ENCODE measurements at places on chromosomes 5 and 9. TPM values are rescaled to one million over a fixed set of nuclear protein-coding genes. Genes with fewer than 3 reads are reported as not detected.

DNA sequence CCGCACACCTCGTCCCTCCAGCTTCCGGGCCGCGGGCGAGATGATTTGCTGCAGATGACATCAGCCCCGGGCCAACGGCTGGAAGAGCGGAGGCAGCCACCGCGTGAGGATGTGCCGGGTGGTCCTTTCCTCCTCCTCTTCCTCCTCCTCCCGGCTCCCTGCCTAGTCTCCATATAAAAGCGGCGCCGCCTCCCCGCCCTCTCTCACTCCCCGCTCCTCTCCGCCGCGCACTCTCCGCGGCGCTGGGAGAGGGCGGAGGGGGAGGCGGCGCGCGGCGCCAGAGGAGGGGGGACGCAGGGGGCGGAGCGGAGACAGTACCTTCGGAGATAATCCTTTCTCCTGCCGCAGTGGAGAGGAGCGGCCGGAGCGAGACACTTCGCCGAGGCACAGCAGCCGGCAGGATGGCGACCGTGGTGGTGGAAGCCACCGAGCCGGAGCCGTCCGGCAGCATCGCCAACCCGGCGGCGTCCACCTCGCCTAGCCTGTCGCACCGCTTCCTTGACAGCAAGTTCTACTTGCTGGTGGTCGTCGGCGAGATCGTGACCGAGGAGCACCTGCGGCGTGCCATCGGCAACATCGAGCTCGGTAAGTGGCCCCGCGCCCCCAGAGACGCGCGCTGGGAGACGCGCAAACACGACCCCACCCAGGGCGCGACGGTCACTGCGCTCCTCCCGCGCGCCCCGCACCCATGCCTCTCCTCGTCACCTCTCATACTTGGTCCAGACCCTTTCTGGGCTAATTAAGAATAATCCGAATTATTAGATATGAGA lies at the start of gene MAP1B:
MAP1B (plus strand) TSS at position 345 of the 770 bp plus-strand sequence; CDS start at position 402, 57 bp downstream.
- peak; percentile 75 for DNase-seq

DNA sequence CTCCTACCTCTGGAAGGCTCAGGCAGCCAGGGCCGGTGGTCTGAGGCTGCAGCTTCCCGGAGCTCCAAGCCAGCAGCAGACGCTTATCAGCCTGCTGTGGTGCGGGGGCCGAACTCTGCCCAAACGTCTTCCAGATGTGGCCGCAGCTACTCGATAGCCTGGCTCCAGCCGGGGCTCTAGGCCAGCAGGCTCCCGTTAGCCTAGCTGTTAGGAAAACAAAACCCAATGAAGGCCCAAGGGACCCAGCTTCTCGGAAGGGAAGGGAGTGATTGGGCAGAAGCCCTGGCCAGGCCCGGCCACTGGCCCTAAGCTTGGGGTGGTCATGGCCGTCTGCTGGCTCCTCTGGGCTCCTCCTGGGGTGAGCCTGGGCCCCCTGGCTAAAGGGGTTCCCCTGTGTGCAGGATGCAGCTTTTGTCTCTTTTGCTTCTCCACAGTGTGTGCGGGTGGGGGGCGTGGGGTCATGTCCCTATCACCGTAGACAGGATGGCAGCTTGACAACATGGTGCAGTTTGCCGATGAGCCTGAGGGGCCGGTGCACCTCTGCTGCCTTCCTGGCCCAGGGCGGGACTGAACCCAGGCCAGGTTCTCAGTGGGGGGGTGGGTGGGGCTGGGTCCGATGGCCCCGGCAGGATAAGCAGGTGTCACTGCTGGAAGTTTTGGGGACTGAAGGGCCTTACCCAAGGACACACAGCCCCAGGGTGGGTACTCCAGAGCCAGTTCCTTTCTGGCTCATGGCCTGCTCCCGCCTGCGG lies 18.7 kb downstream of the MYMK start:
- no peak for DNase-seq

DNA sequence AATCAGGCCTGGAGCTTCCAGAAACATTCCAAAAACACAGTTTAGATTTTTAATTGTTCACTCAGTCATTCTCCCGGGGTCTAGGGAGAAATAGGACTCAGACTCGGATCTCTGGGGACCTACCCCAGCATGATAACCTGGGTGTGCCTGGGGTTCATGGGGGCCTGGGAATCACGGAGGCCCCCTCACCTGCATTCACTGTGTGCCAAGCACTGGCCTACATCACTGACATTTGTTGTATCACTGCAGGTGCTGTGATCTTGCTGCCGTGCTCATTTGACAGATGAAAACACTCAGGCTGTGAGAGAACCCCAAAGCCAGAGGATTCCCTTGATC lies 22.8 kb upstream of the ZBTB43 start:
- DNase-seq, result no peak

GRCh38 chr9:19117039-19117716 lies 10.1 kb downstream of the PLIN2 start:
- DNase-seq, result no peak

DNA sequence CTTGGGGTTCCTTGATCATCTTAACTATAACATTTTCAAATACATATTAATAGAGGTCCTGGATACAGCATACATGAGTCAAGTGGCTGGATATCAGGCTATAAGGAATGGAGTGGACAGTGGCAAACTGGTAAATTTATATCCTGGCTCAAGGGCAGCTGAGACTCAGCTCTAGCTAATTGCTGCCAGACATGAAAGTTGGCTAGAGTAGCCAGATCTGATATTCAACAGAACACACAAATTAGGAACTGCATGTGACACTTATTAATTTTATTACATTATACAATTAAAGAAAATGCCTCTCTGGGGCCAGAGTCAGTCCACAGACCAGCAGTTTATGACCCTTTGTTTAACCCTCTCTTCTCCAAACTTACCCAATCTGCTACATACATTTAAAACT lies 206.5 kb downstream of the KCTD16 start:
- no peak for DNase-seq

DNA sequence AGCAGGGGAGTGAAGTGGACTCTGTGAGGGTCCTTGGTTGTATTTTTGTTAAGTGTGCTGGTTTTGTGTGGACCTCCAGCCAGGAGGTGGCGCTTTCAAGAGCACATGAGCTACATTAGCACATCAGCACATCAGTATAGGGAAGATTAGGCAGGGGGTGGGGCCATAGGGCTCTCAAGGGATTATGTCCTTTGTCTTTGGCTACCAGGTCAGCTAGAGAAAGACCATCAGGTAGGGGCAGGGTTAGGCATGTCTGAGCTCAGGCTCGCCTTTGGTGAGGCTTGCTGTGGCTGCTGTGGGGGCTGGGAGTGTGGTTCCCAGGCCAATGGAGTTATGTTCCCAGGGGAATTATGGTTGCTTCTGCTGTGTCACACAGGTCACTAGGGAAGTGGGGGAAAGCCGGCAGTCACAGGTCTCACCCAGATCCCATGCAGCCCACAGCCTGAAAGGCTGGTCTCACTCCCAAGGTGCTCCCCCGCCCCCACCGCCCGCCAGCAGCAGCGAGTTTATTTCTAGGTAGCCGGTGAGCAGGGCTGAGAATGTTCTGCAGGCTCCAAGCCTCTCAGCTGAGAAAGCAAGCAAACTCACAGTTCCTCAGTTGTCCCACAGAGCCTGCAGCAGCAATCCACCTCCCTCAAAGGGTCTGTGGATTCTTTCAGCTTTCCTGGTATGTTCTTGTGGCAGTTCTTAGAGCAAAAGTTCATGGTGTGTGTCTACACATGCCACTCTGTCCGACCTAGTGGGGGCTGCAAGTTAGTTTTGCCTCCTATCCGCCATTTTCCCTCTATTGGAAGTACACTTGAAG lies 13.7 kb downstream of the OR1J1 start:
- DNase-seq, result no peak

- no peak for DNase-seq
Observed at GRCh38 chr5:164651546-164652275, 1146.3 kb downstream of the MAT2B start.

DNA sequence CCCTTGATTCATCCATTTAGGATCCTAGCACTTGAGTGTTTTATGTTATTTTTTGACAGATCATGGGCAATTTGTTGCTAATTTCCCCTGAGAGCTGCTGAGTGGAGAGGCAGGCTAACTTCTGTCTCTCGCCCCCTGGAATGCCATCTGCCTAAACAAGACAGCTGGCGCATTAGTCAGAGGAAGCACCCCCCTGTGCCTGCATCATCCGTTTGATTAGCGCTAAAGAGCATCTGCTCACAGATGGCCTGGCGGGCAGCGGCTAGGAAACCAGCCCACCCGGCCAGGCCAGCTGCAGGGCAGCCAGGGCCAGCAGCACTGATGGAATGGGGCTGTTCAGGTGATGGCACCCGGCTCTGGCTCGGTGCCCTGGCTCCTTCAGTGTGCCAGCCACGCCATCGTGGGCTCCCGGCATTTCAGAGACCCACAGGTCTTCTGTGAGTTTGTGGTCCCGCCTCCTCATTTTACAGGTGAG lies 22.9 kb upstream of the ASS1 start:
- no peak for DNase-seq

- no peak for DNase-seq
Observed at GRCh38 chr9:22203371-22204138, 194.4 kb upstream of the CDKN2B start.

DNA sequence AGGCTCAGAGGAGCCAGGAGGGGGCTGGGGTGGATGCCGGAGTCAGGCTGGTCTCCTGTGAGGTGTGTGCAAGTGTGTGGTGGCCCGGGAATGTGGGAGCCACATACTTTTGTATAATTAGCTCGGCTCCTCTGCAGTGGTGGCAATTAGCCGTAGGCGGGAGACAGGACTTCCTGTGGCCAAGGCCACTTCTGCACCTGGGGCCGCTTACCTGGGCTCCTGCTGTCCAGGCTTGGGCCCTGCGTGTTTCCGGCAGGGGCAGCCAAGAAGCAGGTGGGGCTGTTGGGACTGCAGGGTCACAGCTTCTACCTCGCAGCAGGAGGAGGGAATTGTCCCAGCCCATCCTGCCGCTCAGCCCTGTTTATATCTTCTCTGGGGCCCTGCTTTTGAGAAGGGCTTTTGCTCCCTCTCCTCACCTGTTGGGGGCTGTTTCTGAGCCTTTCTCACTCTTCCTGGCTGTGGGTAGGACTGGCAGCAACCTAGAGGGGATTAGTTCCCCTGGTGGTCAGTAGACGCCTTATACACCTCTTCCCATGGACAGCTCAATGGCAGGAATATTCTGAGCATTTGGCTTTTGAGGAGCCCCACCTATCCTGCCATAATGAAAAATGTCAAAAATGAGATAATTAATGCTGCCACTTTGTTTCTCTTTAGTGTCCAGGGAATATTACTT lies 145.4 kb upstream of the PITX1 start:
- no peak for DNase-seq

- DNase-seq, result no peak
Observed at GRCh38 chr9:83698976-83699585, 8.7 kb downstream of the UBQLN1 start.

DNA sequence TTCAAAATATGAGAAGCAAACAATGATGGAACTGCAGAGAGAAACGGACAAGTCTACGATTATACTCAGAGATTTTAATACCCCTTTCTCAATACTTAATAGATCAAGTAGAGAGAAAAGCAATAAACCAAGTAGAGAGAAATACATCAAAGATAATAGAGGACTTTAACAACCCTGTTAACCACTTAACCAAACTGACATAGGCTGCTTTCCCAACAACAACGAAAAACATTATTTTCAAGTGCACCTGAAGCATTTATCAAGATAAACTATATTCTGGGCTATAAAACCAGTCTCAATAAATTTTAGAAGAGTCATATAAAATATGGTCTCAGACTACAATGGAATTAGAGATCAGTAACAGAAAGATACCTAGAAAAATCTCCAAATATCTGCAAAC lies 67.4 kb downstream of the GNAQ start:
- DNase-seq, result no peak

DNA sequence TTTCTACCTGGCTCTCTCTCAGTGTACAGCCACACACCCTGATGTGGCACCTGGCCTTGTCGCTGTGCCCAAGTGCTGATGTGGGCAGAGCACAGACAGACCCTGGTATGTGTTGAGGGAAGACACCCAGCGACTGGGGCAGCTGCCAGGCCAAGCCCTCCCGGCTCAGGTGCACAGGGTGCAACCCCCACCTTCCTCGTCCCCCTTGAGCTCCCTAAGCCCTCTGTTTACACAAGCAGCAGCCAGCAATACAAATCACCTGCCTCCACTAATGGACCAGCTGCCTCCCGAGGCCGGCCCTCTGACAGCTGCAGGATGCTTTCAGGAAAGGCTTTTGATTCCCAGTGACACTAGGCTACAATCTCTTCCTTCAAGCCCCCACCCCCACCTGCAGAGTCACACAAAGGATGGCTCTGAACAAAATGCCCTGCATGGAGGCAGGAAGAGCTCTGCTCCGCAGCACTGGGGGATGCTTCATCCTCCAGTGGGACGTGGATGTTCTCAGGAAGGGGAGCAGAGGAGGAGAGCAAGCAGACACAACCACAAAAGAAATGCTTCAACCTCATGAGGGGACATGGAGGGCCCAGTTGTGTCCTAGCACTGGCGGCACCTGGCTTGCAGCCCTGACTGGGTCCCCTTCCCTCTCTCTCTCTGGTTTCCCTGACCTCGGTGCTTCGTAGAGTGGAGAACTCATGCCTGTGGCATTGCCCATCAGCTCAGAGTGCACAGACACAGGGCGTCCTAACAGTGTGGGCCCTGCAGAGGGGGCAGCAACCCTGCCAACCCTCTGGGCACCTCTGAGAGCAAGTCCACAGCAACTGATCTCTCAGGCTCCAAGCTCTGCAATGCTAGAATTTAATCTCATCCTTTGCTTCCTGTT lies 140.8 kb downstream of the BARX1 start:
- no peak for DNase-seq

- DNase-seq, result no peak
Observed at GRCh38 chr9:110502842-110503241, 76.7 kb downstream of the SVEP1 start.

DNA sequence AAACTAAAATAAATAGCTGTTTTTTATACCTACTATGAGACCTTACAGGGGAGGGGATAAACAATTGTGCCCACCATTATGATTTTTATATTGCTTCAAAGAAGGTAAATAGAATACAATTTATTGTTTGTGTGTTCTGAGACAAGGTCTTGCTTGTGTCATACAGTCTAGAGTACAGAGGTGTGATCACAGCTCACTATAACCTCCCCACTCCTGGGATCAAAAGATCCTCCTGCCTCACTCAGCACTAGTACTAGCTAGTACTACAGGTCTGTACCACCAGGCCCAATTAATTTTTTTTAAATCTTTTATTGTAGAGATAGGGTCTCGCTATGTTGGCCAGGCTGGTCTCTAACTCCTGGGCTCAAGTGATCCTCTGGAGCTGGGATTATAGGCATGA lies 11.3 kb downstream of the TLE1 start:
- DNase-seq, result no peak

GRCh38 chr5:11531811-11532555 lies 372.3 kb downstream of the CTNND2 start:
- peak; percentile 11 for DNase-seq

GRCh38 chr9:86126998-86127972 lies 27.9 kb upstream of the GOLM1 start:
- peak; percentile 68 for DNase-seq

- DNase-seq, result no peak
Observed at GRCh38 chr5:96297867-96298266, 135.2 kb downstream of the PCSK1 start.

- DNase-seq, result no peak
Observed at GRCh38 chr5:10295619-10296326, 11.9 kb downstream of the CMBL start.

FBLL1 gene
- 0.37 TPM for polyA plus RNA-seq

CD180 gene
- 0.66 TPM for polyA plus RNA-seq

IRX4 gene
- not detected for polyA plus RNA-seq

TAS2R1 gene
- polyA plus RNA-seq, result not detected

TMC1 gene
- 0.60 TPM for polyA plus RNA-seq

KIF4B gene
- 0.24 TPM for polyA plus RNA-seq

RELL2 gene
- polyA plus RNA-seq, result 0.43 TPM
